ENCODE measurements at places on chromosomes 3 and 15.

DNA sequence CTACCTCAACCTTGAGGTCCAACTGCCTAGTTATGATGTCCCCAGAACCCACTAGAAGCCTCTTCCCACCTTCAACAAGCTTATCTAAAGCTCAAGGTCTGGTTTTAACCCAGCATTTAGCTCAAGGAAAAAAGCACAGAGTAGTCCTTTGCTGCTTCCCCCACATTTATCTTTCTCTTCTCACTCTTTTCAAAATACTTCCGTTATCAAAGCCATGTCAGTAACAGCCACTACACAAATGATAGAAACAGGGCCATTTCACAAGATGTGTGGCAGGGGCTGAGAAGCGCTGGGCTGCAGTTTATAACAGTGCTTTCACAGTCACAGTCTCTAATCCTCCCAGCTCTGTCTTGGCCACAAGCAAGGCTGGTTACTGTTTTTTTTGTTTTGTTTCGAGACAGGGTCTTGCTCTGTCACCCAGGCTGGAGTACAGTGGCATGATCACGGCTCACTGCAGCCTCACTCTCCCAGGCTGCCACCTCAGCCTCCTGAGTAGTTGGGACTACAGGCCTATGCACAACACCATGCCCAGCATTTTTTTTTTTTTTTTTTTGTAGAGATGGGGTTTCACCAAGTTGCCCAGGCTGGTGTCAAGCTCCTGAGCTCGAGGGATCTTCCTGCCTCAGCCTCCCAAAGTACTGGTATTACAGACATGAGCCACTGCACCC is 218.8 kb downstream of the OSBPL10 start:
- DNase-seq: no peak

DNA sequence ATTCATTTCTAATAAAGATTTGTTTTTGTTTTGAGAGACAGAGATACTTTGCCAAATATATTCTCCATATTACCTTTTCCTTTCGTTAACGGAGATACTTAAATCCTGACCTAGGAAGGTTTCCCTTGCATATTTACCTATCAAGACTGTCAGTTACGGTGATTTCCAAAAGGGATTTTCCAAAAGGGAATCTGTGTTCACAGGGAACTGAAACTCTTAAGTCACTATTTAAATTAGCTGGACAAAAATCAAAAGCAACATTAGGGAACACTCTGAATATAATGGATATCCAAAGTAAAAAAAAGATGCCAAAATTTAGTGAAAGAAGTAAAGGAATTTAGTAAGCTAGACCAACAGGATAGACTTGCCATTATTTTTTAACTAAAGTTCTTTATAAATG is 576 bp downstream of the LRRFIP2 start:
- no peak for DNase-seq

DNA sequence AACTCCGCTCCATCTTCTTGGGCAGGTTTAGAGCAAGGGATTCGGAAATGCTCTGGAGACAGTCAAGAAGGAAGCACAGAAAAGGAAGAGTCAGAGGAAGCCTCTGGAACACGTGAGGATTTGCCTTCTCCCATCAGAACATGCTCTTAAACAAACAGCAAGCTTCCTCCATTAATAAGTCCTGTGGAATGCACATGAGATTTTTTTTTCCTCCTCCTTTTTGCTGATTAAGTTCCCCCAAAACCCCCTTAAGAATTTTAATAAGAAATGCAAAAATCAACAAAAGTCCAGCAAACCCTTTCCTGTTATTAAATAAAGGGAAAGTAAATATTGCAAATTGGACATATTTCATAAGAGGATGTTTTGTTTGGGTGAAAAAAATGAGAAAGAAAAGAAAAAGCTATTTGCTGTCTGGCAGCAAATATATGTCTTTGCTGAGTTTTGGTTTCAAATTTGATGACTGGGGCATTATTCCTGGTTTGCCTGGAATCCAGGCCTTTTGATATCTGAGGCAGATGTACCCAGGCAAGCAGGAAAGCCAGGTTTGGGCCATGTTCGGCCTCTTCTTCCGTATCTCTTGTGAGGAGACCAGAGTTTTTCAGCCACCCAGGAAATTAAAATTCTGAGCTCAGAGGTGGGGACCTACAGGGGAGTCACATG is 7.9 kb upstream of the TSEN2 start:
- DNase-seq: no peak

- peak; percentile 27 for DNase-seq
Observed at GRCh38 chr15:98845138-98845884, 162.3 kb downstream of the PGPEP1L start.

GRCh38 chr3:44682182-44682896 is 30.1 kb upstream of the ZNF502 start:
- DNase-seq: no peak

- DNase-seq: no peak
Observed at GRCh38 chr15:73482166-73482565, 39.2 kb downstream of the REC114 start.

DNA sequence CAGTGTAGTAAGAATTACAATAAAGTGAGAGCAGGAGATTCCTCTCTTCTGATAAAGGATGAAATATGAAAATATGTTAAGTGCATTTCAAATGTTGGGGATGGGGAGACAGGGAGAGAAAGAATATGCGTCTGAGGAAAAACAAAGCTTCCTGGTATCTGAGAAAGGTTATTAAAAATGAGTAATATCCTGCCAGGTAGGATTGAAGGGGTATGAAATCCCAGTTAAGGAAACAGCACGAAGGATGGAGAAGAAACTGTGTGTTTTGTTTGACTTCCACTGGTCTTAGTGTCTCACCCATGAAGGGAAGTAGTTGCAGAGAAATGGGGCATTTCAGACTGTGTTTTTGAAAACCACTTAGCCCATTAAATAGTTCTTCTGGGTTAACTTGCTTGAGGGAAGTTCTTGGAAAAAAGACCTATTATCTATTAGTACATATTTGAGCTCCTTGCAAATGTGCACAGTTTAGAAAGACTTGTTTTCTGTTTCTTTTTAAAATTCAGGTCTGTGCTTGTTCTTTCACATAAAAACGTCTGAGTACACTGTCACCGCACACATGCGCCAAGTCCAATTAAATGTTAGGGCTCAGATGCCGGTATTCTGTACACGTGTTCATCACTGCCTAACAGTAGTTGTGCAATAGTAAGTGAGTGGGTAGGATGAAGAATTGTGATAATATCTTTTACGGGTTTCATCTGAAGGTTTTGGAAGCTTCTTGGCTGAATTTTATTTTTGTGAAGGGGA is 196.1 kb upstream of the P2RY1 start:
- no peak for DNase-seq

- DNase-seq: no peak
Observed at GRCh38 chr3:14285548-14285925, 106.9 kb downstream of the LSM3 start.

- no peak for DNase-seq
Observed at GRCh38 chr3:49901366-49902339, 2.0 kb downstream of the MST1R start.

GRCh38 chr15:57370929-57371328 is 5.4 kb upstream of the CGNL1 start:
- no peak for DNase-seq

- DNase-seq: no peak
Observed at GRCh38 chr3:143718463-143718862, 129.8 kb downstream of the SLC9A9 start.

- DNase-seq: no peak
Observed at GRCh38 chr3:179672918-179673317, 20.1 kb downstream of the USP13 start.

DNA sequence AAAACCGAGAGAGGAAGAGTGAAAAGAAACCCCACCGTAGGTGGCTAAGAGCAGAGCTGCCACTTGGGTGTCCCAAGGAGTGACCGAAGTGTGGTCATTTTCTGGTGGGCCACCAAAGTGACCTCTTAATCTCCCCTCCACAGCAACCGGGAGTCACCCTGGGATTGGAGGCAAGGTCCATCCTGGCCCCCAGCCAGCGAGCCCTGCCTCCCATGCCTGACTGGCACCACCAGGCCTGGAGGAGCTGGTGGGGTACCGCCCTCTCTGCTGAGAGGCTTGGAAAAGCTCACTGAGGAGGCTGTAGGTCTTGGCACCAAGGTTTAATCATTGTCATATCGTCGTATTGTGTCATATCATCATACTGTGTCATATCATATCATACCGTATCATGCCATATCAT is 74.0 kb upstream of the TRPM1 start:
- DNase-seq: no peak

DNA sequence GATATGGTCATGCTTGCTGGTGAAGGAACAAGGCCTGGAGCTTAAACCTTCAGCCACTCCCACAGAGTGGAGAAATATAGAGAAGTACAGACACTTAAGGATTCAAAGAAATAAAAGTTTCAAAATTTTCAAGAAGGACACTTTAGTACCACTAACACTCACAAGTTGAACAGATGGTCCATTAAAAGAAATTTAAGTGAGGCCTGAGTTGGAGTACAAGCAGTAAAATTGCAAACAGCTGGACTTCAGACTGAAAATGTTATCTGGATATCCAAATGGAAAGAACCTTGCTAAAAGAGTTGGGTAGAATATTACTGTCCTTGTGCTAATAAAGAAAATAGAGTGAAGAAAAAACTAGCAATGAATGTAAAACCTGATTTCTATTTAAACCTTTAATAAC is 397.1 kb upstream of the KCNMB2 start:
- DNase-seq: no peak

- peak; percentile 45 for DNase-seq
Observed at GRCh38 chr15:75032395-75032794, 9.0 kb downstream of the PPCDC start.

DNA sequence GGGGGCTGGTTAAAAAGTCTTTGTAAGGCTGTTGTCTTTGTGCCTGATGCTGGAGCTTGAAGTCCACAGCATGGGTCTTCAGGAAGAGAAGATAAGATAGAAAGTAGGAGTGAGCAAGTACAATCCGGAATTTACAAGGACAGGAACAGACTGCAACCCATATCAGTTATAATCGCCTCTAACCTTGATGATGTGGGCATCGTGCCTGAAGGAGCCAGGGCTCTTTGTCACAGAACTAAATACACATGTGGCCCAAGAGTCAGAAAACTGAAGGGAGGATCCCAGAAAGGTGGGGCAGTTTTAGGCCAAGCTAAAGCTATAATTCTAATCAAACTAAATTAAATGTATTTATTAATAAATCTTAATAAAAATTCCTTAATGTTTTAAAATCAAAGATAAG is 132.2 kb downstream of the TMCO5A start:
- DNase-seq: no peak

DNA sequence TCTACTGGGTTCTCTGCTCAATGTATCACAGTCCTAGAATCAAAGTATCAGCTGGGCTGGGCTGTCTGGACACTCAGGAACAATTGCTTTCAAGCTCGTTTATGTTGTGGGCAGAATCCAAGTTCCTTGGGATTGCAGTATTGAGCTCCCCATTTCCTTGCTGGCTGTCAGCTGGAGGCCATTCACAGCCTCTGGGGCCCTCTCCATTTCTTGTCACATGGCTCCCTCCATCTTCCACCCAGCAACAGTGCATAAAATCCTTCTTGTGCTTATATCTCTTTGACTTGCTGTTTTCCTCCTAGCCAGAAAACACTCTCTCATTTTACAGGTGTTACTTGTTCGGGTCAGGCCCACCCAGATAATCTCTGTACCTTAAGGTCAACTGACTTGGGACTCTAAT is 363.5 kb downstream of the IGSF11 start:
- no peak for DNase-seq

DNA sequence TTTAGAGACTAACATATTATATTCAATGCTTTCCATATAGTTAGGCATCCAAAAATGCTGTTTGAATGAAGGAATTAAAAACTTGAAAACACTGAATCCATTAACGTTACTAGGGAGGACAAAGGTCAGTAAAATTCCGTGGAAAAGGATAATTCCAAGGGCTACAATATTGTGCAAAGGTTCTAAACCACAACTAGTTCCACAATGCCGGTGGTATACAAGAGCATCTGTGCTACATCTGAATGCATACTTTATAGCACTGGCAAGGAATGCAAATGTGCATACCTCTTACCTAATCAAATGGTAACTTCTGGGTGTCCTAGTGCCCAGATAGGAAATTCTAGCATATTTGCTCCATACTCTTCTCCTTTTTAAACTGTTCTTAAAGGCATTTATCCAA is 2.2 kb downstream of the ICE2 start:
- no peak for DNase-seq

GRCh38 chr3:12807601-12808359 is 11.3 kb downstream of the CAND2 start:
- no peak for DNase-seq

DNA sequence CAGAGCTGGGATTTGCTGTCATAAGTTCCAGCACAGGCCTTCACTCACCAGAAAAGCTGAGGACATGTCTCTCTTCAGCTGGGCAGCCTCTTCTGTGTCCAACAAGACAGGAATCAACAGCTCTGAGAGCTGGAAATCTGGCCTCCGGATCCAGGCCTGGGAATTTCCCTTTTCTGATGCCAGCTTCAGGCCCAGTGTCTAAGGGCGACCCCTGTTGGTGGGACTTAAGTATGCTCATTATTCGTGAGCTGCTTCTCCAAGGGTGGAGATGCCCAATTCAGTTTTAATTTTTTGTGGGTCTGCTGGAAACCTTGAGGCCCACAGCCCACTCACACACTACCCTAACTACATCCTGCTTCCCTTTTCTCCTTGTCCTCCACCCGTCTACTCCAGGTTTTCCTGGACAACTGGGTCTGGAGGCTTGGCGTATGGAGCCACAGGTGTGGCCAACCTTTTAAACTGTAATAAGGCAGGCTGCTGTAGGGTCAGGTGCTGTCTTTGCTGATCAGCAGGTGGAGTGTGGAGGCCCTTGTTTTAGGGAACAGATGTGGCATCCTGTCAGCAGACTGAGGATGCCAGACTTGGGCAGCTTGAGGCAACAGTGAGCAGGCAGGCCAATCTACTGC is 2.6 kb upstream of the CEMIP start:
- peak; percentile 80 for DNase-seq

DNA sequence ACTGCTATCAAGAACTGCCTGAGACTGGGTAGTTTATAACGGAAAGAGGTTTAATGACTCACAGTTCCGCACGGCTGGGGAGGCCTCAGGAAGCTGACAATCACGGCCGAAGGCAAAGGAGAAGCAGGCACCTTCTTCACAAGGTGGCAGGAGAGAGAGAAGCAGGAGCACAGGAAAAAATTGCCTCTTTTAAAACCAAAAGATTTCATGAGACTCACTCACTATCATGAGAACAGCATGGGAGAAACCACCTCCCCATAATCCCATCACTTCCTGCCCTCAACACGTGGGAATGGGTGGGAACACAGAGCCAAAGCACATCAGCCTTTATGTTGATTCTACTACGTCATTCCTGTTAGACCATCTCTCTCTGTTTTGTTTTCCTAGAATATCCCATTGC is 650.9 kb upstream of the SEMA6D start:
- DNase-seq: no peak

DNA sequence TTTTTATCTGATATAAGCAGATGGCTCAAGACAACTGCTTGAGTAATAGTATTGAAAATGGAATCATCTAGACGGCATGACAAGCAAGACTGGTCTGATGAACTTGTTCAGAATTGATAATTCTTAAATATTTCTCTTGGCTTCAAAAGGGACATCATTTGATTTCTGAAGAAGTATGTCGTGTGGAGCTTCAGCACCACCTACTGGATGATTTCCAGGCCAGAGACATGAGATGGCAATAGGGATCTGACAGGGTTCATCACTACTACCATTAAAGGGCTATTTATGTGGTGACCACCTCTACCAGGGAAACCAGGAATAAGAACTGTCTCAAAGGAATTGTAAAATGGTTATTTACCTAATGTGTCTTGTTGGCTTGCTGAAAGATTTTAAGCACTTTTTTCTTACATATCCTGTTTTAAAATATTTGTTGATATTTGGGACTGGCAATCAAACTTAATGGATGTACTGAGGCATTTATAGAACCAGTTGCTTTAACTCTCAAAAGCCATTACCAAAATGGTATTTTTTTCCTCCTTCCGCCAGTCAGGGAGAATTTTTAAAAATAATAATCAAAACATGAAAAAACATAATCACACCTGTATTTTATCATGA is 99.5 kb upstream of the FAM98B start:
- peak; percentile 19 for DNase-seq
